ENCODE measurements at places on chromosomes 1 and 21.

- DNase-seq = no peak
Measured at GRCh38 chr1:57422271-57423134, 1.4 kb downstream of the DAB1 start.

DNA sequence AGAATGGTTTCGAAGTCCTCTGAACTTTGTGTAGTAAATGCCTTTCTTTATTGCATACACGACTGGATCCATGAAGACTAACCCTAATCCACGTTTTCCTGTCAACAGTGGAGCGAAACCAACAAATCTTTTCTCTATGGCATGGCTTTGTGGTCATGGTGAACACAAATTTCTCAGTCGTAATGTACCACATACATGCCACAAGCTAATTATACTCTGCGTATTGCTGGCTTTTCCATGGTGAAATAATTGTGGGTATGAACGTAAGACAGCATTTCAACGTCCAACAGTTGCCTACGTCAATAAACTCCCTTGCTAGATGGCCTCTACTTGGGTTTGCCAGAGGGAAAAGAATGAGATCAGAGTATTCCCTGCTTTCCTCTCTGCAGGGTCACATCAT lies 27.5 kb downstream of the INTS7 start:
- no peak for DNase-seq

DNA sequence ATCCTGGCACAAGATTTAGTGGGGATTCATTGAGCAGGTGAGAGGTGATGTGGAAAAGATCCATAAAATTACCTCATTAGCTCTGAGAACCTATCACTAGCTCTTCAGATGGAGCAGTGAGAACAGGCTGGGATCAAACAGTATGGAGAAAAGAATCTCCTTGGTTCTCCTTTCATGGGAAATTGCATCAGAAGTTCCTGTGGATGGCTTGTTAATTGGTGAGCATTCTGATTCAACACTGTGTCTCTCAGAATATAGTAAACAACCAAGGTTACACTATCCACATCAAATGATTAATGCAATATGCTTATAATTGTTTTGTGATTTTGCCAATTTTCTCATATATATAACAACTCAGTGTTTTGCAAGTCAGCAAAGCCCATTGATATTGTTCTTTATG lies 8.3 kb upstream of the CD55 start:
- no peak for DNase-seq

DNA sequence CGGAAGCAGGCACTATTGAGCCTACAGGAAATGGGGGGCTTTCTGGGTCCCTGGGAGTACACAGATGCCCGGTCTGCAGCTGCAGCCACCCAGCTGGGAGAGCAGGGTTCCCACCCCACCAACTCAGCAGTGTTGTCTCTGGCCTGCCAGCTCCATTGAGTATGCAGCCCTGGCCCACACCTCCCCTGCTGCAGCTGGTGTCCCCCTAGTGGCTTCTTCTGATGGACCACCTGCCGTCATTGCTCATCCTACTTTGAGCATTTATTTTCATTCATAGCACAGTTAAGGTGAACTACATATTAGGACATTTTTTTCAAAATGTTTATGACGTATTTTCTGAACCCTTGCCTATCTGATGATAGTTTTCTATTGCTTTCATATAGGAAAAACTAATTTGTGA lies 189.8 kb upstream of the LYPLAL1 start:
- no peak for DNase-seq

DNA sequence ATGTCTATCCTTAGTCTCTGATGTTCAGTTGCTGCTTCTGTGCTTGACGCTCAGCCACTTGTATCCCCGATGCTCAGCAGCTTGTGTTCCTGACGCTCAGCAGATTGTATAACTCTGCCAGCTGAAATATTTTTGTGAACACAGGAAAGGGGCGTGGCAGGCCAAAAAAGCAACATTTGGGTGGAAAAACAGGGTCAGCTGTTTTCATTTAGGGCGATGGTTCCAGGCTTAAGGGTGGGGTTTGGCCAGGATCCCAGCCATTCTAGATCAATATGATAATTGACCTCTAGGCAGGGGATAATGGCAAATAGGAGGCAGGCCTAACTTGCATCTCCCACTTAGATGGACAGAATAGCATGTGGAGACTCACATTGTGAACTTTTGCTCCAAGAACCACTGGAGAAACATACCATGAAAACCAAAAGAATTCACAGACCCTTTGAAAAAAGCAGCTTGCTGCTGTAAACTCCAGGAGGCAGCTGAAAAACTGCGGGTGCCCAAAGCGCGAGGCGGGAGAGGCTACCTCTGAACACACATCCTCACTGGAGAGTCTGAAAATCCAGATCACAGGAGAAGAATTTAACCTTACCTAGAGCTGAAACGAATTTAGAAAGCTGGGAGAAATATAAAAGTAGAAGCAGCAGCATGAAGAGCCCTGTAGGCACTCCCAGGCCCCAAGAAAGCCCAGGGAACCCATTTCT lies 58.3 kb downstream of the ZNF648 start:
- DNase-seq = no peak

DNA sequence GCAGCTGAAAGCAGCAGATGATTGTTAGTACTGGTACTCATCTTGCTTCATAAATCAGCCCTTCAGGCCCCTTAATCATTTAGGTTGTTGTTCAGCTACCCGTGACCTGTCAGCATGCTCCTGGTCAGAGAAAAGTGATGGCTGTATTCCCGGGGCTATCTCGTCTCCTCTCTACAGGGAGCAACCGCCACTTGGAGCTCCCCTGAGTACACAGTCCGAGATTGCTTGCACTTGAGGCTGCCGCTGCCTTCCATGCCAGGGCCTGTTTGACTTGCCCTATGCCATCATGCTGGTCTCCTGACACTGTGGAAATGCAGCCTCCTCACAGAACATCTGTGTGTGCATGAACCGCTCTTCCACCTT lies 97.5 kb downstream of the SPATA46 start:
- no peak for DNase-seq

DNA sequence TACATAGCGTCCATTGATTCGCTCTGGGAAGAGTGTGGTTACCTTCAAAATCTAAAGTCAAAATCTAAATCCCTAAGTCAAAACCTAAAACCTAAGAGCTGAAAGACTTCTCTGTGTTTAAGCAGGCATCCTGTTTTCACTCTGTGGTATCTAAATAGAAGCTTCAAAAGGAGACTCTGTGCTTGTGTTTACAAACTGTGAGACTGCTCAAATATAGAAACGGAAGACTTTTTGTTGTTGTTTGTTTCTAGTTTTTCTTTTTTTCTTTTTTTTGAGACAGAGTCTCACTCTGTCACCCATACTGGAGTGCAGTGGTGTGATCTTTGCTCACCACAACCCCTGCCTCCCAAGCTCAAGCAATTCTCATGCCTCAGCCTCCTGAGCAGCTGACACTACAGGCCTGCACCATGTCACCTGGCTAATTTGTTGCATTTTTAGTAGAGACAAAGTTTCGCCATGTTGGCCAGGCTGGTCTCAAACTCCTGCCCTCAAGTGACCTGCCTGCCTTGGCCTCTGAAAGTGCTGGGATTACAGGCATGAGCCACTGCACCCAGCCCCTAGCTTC lies 425.9 kb downstream of the SMYD3 start:
- DNase-seq = no peak

- no peak for DNase-seq
Measured at GRCh38 chr1:227437495-227438008, 119.3 kb upstream of the CDC42BPA start.

GRCh38 chr1:192010406-192010805 lies 147.9 kb upstream of the RGS18 start:
- no peak for DNase-seq

- DNase-seq = peak; percentile 84
Measured at GRCh38 chr1:33295450-33296081, 25.3 kb downstream of the A3GALT2 start.

GRCh38 chr1:162087111-162087510 lies 17.6 kb downstream of the NOS1AP start:
- DNase-seq = no peak

- no peak for DNase-seq
Measured at GRCh38 chr1:180199018-180199417, 31.0 kb upstream of the LHX4 start.

GRCh38 chr1:84077476-84078107 lies 66.5 kb upstream of the PRKACB start:
- DNase-seq = peak; percentile 84

DNA sequence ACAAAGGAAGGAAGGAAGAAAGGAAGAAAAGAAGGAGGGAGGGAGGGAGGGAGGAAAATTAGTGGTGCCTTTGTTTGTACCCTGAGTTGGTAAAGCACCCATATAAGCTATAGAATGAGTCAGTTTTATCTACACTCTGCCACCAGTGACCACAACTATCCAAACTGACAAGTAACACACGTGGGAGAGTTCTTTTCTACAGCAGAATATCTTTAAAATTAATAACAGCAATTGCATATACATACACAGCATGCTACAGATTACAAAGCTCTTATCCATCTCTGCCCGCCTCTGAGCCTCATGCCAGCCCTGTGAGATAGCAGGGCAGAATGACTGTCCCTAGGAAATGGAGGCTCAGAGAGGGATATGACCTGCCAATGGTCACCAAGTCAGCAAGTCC lies 20.3 kb downstream of the CDCP2 start:
- no peak for DNase-seq

- DNase-seq = no peak
Measured at GRCh38 chr1:32647308-32648134, 2.8 kb downstream of the ZBTB8OS start.

DNA sequence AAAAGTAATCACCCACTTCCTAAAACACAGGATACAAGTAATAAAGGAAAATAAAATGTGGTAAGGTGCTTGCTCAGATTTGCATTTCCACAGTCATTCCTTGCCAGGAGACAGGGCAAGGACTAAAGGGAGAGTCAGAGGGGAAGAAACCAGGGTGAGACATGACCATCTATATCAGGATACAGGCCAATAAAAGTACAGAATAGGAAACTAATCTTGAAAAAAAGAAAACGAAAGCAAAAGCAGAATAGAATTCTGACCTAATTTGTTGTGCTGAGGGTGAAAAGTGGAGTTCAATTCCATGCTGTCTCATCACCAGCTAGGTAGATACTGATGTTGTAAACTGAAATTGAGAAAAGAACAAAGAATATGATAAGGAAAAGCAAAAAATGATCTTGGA lies 27.3 kb downstream of the JMJD4 start:
- no peak for DNase-seq

DNA sequence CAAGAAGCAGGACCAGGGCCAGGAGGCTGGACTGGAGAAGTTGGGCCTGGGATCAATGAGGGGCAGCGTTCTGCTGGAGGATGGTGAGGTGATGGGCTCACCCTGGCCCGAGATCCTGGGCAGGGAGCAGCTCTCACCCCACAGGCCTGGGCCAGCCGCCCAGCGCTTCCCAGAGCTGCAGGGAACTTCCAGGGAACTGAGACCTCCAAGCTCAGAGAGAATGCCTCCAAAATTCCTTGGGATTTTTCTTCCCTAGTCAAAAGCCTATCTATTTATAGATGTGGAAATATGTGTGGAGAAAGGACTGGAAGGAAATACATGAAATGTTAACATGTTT lies 121.2 kb downstream of the SPSB1 start:
- no peak for DNase-seq

DNA sequence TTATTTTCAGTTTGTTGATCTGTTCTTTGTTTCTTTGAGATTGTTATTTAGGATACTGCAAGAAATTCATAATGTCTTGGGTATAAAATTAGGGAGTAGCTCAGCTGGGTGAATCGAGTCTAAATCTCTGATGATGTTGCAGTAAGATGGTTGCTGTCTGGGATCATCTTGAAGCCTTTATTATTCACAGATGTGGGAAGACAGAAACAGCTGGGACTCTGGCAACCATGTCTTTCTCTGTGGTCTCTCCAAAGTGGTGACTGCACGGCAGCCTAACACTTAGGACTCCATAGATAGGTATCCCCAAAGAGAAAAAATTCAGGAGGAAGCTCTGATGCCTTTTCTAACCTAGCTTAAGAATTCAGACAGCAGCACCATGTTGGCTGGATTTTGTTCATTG lies 52.7 kb downstream of the RAP1A start:
- no peak for DNase-seq

- no peak for DNase-seq
Measured at GRCh38 chr21:45847870-45848269, 133.7 kb upstream of the COL6A1 start.

GRCh38 chr1:24155011-24155782 lies 12.3 kb upstream of the IL22RA1 start:
- no peak for DNase-seq

DNA sequence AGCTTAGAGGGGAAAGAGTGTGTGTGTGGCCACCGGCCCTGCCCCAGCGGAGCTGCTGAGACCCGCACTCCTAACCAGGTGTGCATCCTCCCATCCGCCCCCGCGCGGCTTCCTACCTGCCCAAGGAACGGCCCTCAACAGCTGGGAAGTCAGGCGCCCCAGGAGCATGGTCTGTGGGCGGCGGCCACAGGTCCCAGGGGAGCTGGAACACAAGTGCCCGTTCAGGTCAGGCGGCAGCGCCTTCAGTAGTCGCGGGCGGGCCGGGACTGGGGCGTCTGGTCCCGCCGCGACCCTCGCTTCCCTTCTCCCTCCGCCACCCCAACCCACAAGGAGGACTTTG lies 448 bp downstream of the AURKAIP1 start:
- DNase-seq = peak; percentile 14

GRCh38 chr1:191912517-191912916 lies 245.7 kb upstream of the RGS18 start:
- no peak for DNase-seq

DNA sequence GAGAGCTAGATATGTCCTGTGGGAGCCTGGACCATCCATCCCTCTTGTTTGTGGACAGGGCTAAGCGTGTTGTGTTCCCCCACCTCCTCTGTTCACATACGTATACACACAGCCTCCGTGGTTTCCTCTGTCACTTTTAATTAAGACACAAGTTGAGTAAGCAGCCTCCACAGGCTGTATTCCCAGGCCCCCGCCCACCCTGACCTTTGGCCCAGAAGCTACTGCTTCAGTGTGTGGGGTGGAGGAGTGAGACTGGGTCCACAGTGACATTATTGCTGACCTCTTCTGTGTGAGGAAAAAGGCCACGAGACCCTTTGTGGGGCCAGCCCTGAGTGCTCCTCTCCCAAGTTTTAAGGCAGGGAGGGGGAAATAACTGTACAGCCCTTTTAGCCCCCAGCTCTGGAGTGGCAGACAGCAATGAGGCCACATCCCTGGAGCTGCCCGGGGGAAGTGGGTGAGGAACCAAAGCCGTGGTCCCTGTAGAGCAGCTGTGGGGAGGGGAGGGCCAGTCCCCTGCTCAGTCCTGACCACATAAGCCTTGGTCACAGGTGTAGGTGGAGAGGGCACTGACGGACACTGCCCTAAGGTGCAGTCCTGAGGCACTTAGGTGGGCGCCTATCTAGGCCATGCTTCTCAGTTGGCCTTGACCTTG lies 4.4 kb downstream of the ELOVL1 start:
- DNase-seq = no peak

DNA sequence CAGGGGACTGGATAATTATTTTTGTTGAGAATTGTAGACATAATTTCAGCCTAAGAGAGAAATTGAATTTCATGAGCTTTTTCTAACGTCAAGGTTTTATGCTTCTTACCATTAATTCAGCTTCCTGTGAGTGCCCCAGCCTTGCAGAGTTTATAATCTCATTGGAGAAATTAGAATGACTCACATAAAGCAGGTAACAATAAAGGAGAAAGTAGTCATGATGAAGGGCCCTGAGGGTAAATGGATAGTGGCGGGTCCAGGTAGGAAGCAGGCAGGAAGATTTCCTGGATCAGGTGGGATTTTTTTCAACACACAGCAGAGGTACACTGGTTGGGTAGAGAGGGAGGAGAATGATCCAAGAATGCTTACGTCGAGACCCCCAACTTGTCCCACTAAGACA lies 311.4 kb downstream of the BARHL2 start:
- DNase-seq = no peak

GRCh38 chr1:9009438-9010370 lies 16.5 kb downstream of the SLC2A7 start:
- peak; percentile 20 for DNase-seq

All from activated T-cell treated with anti-CD3 and anti-CD28 coated beads, Interleukin-2, amount 50 U/mL, for 72 hours (primary cell).